ENCODE measurements at places on chromosomes 7 and 10.

GRCh38 chr7:143299840-143300239 lies 11.7 kb downstream of the CASP2 start:
- H3K4me3 ChIP-seq = no peak overlapping the region
- no peak overlapping the region for H3K27ac ChIP-seq

- H3K4me3 ChIP-seq = no peak overlapping the region
- no peak overlapping the region for H3K27ac ChIP-seq
- no peaks in the 10 kb centered on the region for H3K4me1 ChIP-seq
- no peaks in the 10 kb centered on the region for H3K36me3 ChIP-seq
- DNase-seq = no peak
- H3K27me3 ChIP-seq = no peaks in the 10 kb centered on the region
These were observed 361.8 kb downstream of the MAGI2 start for GRCh38 chr7:79091661-79092060.

DNA sequence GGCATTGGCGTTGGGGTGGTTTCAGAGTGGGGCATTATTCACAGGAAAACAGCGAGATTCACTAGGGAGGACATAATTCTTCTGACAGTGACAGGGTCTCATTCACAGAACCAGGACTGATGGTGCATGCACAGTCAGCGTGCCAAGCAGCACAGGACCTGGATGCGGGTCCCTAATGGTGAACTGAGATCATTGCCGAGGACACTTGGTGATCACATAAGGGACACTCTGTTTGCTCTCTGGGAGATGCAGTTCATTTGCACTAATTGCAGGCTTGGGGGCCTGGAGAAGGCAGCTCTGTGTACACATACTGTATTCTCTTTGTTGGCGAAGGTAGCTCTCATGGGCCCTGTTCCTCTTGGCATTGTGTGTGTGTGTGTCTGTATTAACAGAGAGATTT lies 716.1 kb downstream of the PHTF2 start:
- DNase-seq = no peak
- no peaks in the 10 kb centered on the region for H3K36me3 ChIP-seq
- H3K4me1 ChIP-seq = no peaks in the 10 kb centered on the region
- H3K4me3 ChIP-seq = no peak overlapping the region
- no peaks in the 10 kb centered on the region for H3K27me3 ChIP-seq
- no peak overlapping the region for H3K27ac ChIP-seq

DNA sequence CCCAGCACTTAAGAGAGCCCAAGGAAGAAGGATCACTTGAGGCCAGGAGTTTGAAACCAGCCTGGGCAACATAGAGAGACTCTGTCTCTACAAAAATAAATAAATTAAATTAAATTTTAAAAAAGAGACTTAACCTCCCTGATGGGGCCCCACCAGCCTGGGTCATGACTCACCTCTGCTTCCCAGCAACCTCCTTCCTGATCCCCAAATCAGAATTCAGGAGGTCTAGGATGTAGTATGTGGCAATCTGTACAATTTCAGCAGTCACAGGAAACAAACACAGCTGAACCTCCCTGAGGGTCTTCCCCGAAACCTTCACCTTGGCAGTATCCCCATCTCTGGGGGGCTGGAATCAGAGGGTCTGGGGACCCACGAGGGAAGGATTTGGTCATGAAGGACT lies 9.7 kb upstream of the PPP1R35 start:
- H3K27ac ChIP-seq = no peak overlapping the region
- peaks cover 5% of the 10 kb centered on the region for H3K4me1 ChIP-seq
- no peak for DNase-seq
- H3K36me3 ChIP-seq = no peaks in the 10 kb centered on the region

DNA sequence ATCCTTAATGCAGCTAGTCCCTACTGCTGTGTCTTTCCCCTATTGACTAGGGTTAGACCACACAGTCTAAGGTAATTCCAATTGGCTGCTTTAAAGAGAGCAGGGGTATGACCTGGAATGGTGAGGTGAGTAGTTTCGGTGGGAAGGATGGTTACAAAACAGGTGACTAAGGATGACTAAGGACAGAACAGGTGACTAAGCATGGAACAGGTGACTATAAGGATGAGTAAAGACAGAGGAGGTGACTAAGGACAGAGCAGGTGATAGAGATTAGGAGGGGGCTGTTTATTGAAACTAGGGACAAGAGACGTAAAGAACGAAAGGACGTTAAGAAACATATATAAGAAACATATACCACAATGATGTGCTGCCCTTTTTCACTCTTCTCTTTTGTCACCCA lies 145.1 kb upstream of the TMEM106B start:
- H3K27me3 ChIP-seq = no peaks in the 10 kb centered on the region
- no peak overlapping the region for H3K27ac ChIP-seq
- DNase-seq = no peak
- H3K4me1 ChIP-seq = peaks cover 4% of the 10 kb centered on the region
- no peak overlapping the region for H3K4me3 ChIP-seq

GRCh38 chr7:108839076-108839475 lies 269.4 kb downstream of the DNAJB9 start:
- no peaks in the 10 kb centered on the region for H3K27me3 ChIP-seq
- H3K36me3 ChIP-seq = no peaks in the 10 kb centered on the region
- no peak overlapping the region for H3K4me3 ChIP-seq
- DNase-seq = no peak
- H3K27ac ChIP-seq = no peak overlapping the region
- no peaks in the 10 kb centered on the region for H3K4me1 ChIP-seq

DNA sequence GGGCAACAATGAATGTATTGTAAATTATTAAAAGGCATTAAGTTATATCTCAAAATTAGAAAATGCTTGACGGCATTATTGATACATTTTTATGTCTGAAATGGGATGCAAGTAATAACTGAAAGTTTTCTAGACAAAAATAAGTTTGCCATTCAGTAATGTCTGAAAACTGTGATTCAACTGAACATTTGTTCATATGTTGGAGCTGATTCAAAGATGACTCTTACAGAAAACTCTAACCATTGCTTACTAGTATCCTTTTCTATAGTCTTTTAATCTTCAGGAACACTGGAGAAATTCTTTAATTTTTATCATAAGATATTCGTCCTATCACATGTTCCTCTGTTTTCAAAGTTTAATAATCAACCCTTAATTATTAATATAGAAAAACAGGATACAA lies 71.1 kb upstream of the TFEC start:
- H3K4me1 ChIP-seq = no peaks in the 10 kb centered on the region
- H3K27me3 ChIP-seq = no peaks in the 10 kb centered on the region
- no peak for DNase-seq
- no peak overlapping the region for H3K27ac ChIP-seq

GRCh38 chr7:129438839-129439651 lies 4.8 kb downstream of the STRIP2 start:
- H3K4me3 ChIP-seq = no peak overlapping the region
- no peak overlapping the region for H3K27ac ChIP-seq
- H3K27me3 ChIP-seq = no peaks in the 10 kb centered on the region
- DNase-seq = no peak
- no peaks in the 10 kb centered on the region for H3K4me1 ChIP-seq
- H3K36me3 ChIP-seq = no peaks in the 10 kb centered on the region

DNA sequence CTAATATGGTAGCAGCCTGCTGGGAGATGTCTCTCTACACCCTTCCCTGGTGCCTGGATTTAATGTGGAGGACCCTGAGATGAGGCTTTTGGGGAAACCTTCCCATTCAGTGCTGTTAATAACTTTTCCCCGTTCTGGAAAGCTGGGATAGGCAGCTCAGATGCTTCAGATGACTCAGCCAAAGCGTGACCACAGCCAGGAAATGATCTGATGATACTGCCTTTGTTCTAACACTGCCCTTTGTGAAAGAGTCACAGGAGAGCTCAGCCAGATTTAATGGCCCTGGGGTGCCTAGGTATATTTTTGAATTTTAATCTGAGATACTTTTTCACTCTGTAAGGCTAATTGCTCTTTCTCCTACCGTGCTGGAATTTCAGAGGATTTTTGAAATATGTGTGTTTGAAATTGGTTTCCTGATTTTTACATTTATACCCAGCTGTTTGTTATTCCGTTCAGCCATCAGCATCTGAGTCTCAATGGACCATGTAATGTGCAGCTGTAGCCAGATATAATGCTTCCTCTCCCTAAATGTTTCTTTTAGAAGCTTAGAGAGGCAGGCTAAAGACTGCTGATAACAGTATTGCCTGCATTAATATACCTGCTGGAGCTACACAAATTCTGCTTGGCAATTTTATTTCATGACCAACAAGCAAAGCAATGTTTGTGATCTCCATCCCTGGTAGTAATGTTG lies 17.8 kb downstream of the CELF2 start:
- DNase-seq = no peak
- no peaks in the 10 kb centered on the region for H3K4me1 ChIP-seq
- H3K4me3 ChIP-seq = no peak overlapping the region
- no peaks in the 10 kb centered on the region for H3K36me3 ChIP-seq
- no peak overlapping the region for H3K27ac ChIP-seq

GRCh38 chr7:100444311-100445278 lies 8.3 kb upstream of the PPP1R35 start:
- DNase-seq = peak; percentile 59
- no peaks in the 10 kb centered on the region for H3K36me3 ChIP-seq
- H3K27me3 ChIP-seq = no peaks in the 10 kb centered on the region
- peak overlapping the region; percentile 71 for H3K27ac ChIP-seq

- H3K4me3 ChIP-seq = no peak overlapping the region
- H3K4me1 ChIP-seq = no peaks in the 10 kb centered on the region
- no peak for DNase-seq
- no peaks in the 10 kb centered on the region for H3K27me3 ChIP-seq
- H3K36me3 ChIP-seq = no peaks in the 10 kb centered on the region
These were observed 38.6 kb downstream of the STEAP4 start for GRCh38 chr7:88268051-88268450.

- no peak overlapping the region for H3K27ac ChIP-seq
- no peak overlapping the region for H3K4me3 ChIP-seq
- H3K27me3 ChIP-seq = no peaks in the 10 kb centered on the region
These were observed 1.9 kb upstream of the SFRP4 start for GRCh38 chr7:37918526-37918925.

DNA sequence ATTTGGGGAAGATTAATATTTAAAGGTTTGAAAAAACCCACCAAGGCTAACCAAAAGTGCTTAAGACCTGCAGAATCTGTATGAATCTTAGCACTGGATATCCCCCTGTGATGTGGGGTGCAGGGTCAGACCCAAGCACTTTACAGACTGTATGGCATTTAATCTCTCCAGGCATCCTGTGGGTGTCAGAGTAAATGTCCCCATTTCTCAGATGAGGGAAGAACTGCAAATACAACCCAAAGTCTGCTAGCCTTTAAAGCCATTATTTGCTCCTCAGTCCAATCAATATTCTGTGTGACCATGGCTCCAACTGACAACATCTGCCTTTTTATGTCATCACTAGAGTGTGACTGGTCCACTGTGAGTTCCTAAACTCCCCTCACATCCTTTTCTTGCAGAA lies 10.0 kb upstream of the MBL2 start:
- DNase-seq = no peak
- no peak overlapping the region for H3K4me3 ChIP-seq
- H3K36me3 ChIP-seq = no peaks in the 10 kb centered on the region
- H3K27me3 ChIP-seq = no peaks in the 10 kb centered on the region
- H3K4me1 ChIP-seq = no peaks in the 10 kb centered on the region

Data from kidney (tissue), 22 donors.